NB4 (cell line): ENCODE measurements at places on chromosomes 7 and 10.

GRCh38 chr10:52313933-52314821 is at the start of gene DKK1:
DKK1 (plus strand) TSS chr10:52314281; CDS start chr10:52314435, 154 bp downstream.
- DNase-seq: no peak

DNA sequence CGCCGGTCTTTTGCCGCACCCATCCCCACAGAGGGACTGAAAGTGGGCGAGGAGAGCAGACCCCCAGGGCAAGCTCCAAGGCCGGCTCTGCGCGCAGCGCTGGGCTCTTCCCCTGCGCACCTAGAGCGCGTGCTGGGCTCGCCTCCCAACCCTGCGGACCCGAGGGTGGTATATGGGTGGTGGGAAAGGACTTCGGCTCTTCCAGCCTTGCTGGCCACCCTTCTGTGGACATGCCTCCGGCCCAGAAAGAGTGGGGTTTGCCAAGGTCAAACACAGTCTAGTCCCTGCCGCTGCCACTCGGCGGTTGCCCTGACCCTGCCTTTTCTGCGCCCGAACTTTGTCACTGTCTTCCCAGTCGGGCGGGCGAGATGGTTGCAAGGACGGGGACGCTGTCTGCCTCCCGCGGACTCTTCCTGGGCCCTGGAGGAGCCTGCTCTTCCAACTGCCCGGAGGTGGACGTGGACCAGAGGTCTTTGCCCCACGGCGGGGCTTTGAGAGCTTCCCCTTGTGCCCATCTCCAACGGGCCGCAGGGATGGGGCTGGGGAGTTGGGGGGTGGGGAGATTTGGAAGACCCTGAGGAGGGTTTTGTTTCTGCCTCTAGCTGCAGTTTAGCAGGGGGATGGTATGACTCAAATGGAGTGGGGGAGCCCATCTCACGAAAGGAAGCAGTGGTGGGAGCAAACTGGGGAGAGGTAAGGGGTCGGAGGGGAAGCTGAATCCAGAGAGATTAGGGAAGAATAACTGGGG is 1.5 kb downstream of the ADCY1 start:
- no peak for DNase-seq

- DNase-seq: no peak
Observed at GRCh38 chr10:72802332-72802731, 91.2 kb upstream of the OIT3 start.

DNA sequence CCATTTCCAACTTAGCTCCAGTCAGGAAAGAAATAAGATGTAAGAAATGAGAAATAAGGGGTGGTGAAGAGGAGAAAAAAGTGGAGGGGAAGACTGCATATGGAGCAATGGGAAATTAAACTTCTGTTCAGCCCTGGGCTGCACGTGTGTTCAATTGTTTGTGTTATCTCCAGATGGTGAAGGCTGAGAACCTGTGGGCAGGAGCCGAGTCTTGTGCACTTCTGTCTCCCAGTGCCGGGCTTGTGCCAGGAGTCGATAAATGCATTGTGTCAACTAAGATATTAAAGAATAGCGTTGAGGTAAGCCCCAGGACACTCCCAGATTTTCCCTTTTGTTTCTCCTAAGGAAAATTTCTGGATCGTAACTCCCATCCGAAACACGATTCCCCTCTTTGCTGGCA is 98.2 kb downstream of the PRLHR start:
- DNase-seq: no peak

DNA sequence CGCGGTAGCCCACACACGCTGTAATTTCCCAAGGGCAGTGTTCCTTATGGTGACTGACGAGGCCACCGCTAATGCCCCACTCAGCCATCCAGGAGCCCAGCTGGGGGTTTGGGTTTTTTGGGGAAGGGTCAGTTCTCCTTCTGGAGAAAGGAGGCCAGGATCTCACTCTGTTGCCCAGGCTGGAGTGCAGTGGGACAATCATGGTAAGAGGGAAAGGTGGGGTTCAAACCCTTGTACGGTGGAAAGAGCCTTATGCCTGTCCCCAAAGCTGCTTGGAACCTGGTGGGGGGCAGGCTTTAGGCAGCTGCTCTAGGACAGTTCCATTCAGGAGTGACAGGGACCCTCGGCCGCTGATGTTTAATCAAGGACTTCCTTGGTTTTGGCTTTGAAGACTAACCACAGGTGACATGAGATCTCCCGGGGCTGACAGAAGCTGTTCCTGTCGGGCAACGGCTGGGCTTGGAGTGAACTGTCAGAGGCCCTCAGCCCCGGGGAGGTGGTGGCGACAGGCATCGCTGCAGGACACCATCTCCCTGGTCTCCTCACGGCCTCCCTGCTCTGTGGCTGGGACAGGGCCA is 84.5 kb downstream of the CARD11 start:
- DNase-seq: no peak

- no peak for DNase-seq
Observed at GRCh38 chr10:37680716-37681616, 176.4 kb downstream of the ZNF248 start.

- DNase-seq: peak; percentile 49
Observed at GRCh38 chr7:88268858-88269257, 37.8 kb downstream of the STEAP4 start.

- no peak for DNase-seq
Observed at GRCh38 chr7:138095972-138096935, 20.0 kb downstream of the AKR1D1 start.

GRCh38 chr7:55642266-55642665 is 70.0 kb upstream of the VOPP1 start:
- no peak for DNase-seq

- no peak for DNase-seq
Observed at GRCh38 chr7:87426160-87426559, 49.3 kb downstream of the ABCB4 start.

DNA sequence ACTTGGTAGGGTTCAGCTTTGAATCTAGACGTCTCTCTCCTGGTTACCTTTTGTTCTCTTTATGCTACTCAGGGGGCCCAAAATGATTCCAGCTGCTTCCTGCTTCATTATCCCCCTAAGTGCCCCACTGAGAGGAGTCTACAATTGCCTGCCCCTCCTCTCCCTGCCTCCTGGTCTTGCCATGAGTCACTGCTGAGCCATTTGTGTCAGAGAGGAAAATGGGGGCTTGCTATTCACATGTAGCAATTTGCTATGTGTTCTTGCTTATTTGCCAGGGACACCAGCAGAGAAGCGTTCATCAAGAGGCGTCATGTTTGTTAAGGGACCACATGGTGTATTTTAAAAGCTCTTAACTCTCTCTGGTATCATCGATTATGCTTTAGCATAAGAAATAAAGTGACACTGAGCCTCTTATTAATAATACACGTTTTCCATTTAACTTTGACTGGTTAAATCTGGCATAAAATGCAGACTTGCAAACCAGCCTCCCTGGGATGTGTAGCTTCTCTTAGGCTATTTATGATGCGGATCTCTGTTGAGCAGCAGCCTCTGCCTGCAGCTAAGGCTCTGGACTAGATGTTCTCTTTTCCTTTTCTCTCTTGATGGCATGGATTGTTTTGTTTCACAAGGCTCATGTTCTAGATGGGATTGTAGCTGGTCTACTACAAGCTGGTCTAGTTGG is 239.3 kb downstream of the AUTS2 start:
- no peak for DNase-seq

GRCh38 chr7:154503962-154504550 is 451.9 kb downstream of the DPP6 start:
- peak; percentile 55 for DNase-seq

DNA sequence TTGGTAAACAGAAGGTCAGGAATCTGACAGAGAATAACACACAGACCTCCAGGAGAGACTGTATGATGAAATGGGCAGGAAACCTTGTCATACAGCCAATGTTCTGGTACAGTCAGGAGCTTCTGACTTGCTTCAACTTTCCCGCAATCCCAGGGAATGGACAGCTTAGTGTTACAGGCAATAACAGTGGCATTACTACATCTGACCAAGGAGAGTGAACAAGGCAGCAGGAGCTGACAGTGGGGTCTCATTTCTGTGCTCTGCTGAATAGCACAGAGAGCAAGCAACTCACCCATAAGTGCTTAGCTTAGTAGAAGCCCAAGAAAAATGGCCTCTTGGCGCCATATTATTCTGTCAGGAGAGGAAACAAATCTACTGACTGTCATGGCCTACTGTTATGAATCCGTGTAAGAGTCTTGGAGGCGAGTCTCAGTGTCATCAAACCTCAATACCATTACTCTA is 186.2 kb upstream of the MTPN start:
- DNase-seq: no peak

GRCh38 chr7:18206331-18206730 is 178.7 kb upstream of the PRPS1L1 start:
- DNase-seq: no peak

GRCh38 chr10:44891721-44892120 is 19.4 kb upstream of the TMEM72 start:
- DNase-seq: peak; percentile 59

DNA sequence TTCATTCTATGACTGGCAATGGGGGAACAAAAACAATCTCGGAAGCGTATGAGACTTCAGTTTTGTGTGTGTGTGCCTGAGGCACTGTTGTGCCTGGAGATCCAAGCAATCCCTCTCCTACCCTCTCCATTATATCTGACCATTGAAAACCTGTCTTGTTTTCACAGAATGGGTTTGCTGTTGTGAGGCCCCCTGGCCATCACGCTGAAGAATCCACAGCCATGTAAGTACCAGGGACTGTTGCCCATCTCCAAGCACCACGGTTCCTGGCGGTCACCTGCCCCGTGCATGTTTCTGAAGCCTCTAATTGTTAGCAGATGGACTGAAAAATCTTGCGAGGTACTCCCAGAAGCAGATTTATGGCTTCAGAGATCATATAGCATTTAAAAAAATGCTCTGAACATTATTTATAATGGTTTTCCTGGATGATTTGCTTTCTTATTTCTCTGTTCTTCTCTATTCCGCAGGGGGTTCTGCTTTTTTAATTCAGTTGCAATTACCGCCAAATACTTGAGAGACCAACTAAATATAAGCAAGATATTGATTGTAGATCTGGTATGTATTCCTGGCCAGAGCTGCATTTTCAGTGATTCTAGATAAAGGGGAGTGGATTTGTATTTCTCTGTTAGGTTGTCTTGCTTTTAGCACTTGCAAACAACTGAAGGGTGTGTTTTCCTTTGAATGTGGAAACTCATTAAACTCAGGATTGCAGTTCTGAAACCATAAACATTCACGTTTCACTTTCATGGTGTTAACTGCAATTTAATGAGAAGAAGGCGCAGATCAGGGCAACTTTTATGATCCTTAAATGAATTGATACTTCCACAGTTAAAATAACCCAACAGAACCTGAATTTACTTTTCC is 288.2 kb downstream of the TWIST1 start:
- DNase-seq: no peak

DNA sequence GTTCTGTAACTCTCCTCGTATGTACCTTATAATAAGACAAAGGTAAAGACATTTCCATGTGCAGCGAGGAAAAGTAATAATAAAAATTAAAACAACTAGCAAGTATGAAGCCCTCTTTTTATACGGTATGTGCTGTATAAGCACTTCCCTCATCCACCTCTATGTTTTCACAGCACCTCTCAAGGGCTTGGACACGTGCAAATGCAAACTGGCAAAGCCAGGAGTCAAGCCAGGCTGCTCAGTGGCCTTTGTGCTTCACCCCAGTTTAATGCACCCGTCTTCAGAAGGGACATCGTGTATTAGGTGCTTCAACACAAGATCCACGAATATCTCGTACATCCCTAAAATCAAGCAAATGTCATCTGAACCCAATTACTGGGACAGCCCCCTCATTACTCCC is 1.3 kb upstream of the DGKI start:
- DNase-seq: no peak

DNA sequence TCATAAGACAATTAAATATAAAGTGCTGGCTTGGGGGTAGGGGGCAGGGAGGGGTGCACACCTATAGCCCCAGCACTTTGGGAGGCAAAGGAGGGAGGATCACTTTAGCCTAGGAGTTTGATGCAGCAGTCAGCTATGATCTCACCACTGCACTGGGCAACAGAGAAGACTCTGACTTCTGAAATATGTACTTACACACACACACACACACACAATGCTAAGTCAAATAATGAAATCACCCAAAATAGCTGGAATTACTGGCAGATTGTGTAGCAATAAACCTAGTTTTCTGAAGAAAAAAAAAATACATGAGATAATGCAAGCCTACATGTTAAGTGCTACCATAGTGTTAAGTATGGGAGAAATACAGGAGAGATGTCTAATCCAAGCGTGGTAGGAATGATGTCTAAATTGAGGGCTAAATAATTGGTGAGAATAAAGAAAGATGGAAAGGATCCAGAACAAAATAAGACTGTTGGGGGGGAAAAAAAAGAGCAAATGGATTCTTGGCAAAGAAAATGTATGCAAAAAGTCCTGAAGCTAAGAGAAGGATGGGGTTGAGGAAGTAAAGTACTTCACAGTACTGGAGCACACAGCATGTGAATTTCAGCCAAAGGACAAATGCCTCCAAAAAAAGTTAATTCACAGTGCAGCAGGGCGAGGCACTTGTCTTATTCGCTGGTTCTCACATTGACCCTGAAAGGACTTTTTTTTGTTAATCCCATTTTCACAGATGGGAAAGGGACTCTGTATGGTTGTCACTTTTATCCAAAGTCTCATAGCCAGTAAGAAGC is 73.9 kb downstream of the IGF2BP3 start:
- DNase-seq: no peak

GRCh38 chr10:75401569-75402485 is at the start of gene ZNF503:
ZNF503 (minus strand) TSS chr10:75401764; CDS start chr10:75401419, 345 bp downstream.
- peak; percentile 99 for DNase-seq
